ENCODE measurements at places on chromosomes 11 and 22. TPM values are rescaled to one million over a fixed set of nuclear protein-coding genes. Genes with fewer than 3 reads are reported as not detected.

GRCh38 chr11:130122141-130122575 lies 37.4 kb upstream of the ST14 start:
- DNase-seq, result no peak

DNA sequence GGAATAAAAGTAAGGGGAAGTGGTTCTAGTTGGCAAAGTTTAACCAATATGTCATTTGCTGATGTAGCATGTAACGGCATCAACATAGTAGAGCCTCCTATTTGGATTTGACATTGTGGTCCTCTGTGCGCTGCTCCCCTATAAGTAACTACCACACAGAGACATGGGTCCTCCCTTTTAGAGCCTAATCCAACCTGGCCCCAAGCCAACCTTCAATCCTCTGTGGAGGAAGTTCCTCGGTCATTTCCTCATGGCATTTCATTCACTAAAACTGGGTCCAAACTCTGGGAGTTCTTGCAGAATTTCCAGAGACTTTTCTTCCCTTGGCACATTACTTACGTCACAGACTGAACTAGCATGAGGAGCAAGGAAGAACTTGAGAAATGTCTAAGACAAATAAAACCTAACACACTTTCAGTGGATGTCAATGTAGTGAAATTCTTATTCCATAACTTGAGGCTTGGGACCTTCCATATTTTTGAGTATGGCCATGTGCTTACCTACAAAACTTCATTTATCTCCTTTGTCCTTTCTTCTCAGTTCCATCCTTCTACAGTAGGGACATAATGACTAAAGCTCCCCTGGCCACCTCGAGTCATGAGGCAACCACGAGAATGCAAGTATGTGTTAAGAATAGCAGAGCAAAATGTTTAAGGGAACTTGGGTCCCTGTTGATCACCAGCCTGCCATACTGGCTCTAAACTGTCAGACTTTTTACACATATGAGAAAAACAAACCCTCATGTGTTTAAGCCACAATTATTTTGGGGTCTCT lies 34.7 kb downstream of the MMP20 start:
- no peak for DNase-seq

DNA sequence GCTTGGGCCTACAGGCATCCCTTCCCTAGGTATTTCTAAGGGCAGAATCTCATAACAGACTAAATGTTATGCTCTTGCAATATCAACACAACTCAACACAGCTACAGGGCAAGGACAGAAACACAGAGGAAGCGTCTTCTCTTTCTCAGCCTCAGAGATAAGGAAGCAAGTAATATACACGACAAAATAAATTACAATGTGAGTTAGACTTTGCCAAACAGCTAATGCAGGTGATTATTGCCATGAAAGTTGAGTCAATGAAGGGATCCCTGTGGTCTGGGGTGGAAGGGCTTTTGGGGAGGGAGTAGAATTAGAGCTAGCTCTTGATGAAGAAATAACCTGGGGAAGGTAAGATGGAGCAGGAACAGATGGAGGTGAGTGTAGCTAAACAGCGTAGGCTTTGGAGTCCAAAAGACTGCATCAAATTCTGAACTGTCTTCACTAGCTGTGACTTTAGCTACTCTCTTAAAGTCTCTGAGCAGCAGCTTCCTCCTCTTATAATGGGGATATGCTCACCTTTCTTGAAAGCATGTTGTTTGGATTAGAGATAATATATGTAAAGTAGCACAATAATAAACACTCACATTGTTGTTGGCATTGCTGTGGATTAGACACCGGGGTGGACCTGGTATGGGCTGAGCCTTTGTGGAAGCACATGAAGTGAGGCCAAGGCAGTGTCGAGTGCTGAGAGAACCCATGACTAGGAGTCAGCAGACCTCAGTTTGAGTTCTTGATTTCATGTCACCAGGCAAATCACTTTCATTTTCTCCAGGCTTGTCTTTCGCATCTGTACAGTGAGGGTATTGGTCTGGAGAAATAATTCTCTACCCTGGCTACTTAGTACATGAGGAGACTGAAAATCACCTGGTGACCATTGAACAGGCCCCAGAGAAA lies 41.0 kb upstream of the AQP11 start:
- no peak for DNase-seq

DNA sequence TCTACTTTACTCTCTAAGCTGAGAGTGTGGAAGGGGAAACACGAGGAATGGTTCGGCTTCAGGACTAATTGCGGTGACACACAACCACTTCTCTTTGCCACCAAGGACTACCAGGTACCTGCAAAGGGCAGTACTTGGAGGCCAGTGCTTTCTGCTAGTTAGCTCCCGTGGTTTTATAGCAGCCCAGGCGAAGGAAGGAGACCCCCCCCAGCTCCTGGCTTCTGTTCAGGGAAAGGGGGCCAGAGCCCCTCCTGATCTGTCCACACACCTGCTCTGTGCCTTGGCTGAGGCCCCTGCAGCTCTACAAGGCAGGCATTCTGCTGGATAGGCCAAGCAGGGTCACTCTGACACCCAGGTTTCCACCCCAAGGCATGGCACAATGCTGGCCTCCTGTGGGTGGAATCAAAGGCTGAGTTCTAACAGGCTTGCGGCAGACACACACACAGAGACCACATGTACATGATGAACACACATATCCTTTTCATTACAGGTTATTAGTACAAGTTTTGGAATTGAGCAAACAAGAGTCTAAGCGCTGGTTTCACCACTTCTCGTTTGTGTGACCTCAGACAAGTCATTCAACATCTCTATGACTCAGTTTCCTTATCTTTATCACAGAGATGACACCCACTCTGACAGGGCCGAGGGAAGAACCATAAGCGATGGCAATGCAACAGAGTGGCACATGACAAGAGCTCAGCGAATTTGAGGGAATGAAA lies 7.5 kb downstream of the SERPIND1 start:
- no peak for DNase-seq

GRCh38 chr22:19143967-19144400 lies 467 bp downstream of the ESS2 start:
- DNase-seq, result no peak

GRCh38 chr11:13338019-13338426 lies 60.4 kb downstream of the BMAL1 start:
- DNase-seq, result peak; percentile 69

- DNase-seq, result no peak
Observed at GRCh38 chr11:78921509-78921908, 346.8 kb upstream of the NARS2 start.

DNA sequence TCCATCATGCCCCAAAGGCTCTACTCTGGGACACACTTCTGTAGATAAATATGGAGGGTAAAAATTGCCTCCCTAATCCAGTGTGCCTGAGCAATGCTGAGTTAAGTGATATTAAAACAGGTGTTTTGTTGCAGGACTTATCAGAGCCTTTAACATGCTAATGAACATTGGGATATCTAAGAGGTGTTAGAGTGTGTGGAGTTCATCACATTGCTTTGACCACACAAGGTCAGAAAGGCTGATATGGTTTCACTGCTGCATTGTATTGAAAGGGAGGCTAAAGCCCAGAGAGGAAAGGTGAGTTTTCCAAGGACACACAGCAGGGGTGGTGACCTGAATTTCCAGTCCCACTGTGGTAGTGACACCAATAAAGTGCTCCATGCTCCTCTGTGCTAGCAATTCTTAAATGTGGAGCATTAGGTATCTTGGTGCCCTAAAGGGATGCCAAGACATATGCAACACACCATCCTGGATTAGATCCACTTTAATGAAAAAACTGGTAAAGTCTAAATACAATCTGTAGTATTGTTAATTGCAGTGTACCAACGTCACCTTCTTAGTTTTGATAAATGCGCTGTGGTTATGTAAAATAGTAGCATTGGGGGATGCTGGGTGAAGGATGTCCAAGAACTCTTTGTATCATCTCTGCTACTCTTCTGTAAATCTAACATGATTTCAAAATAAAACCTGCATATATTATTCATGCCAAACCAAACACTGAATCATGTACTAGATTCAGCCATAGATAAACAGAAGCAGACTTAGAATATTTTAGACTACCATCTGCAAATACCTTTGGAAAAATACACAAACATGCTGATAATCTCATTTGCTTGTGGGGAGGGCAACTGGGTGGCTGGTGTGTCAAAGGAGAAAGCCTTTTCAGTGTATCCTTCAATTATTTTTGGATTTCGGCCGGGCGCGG lies 45.8 kb downstream of the MIAT start:
- DNase-seq, result no peak

DNA sequence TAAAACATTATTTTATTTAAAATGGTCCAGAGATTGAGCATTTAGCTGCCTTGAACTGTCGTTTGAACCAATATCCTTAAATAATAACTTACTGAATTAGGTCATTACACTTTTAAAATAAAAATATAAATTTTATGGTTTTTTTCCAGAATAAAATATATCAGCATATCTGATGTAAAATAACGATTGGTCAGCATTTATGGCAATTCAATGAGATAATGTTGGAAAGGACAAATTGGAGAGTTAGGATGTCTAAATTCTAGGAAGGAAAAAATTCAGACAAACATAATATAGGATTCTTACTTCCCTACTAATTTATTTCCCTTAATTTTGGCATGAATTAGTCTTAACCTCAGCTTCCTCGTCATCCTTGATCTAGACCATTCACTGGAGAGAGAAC lies 113.4 kb downstream of the GRIA4 start:
- no peak for DNase-seq

PRAME gene
- not detected for polyA plus RNA-seq

RAG2 gene
- polyA plus RNA-seq, result not detected

MS4A7 gene
- polyA plus RNA-seq, result not detected

DGCR6 gene
- polyA plus RNA-seq, result 0.42 TPM

SHANK2 gene
- 0.32 TPM for polyA plus RNA-seq

Measured in foreskin keratinocyte (primary cell).